AG09319 (cell line): ENCODE measurements at places on chromosomes 12 and 14.

- DNase-seq: no peak
Measured at GRCh38 chr14:66979101-66979974, 209.9 kb upstream of the GARIN2 start.

GRCh38 chr12:4068981-4069669 is 195.9 kb upstream of the PARP11 start:
- DNase-seq: no peak

DNA sequence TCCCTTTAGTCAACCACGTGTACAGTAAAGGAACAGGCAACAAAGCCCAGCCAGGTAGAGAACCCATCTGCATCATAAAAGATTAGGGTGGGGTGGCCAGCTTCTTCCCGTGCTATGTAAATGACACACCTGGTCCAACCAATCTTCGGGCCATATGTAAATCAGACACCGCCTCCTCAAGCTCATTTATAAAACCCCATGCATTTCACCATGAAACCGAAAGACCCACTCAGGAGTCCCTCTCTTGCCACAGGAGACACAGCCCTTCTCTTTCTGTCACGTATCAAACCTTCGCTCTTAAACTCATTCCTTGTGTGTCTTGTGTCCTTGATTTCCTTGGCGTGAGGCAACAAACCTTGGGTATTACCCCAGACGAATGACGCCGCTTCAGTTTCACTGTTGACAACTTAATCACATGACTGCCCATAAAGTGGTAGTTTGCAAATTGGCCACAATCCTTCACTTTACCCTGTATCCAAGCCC is 59.8 kb upstream of the TBPL2 start:
- DNase-seq: no peak

- no peak for DNase-seq
Measured at GRCh38 chr14:52238682-52239081, 28.8 kb upstream of the PTGDR start.
